Sigmoid colon (tissue), 7 donors: ENCODE measurements at places on chromosomes 5 and 9. TPM values are rescaled to one million over a fixed set of nuclear protein-coding genes. Genes with fewer than 3 reads are reported as not detected.

DNA sequence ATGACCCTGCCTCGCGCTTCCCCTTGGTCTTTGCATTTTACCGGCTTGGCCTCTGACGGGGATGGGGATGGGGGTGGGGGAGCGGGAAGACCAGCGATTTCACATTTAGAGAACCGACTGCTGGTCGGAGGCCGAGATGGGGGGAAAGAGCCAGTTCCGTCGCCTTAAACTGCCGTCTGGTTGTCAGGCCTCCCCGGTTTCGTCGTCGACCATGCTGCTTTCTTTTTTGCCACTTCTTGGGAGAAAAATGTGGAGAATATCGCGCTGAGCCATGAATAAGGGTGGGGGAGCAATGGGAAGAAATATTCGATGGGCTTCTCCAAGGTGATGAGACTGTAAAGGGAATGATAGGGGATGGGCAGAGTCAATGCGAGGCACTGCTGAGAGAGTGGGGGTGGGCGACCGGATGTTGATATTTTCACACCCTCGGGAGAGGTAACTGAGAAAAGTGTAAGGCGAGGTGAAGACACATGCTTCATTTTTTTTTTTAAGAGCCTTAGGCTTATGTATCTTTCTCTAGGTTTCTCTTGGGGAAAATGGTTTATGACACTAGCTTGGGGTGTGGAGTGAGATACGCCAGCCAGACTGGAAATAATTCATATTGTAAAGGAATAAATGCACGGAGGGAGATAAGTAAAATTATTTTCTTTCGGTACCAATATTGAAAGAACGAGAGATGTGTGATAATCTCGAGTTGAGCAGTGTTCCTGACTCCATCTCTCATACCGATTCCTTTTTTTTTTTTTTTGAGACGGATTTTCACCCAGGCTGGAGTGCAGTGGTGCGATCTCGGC lies 1.1 kb downstream of the KIF2A start:
- no peaks in the 10 kb centered on the region for H3K27me3 ChIP-seq
- H3K4me1 ChIP-seq = peaks cover 30% of the 10 kb centered on the region
- H3K4me3 ChIP-seq = peak overlapping the region; percentile 97
- no peak for DNase-seq

- no peaks in the 10 kb centered on the region for H3K4me1 ChIP-seq
- no peaks in the 10 kb centered on the region for H3K27me3 ChIP-seq
- H3K4me3 ChIP-seq = no peak overlapping the region
- no peaks in the 10 kb centered on the region for H3K36me3 ChIP-seq
- DNase-seq = no peak
- H3K27ac ChIP-seq = no peak overlapping the region
These were observed 196.8 kb downstream of the SH3GL2 start for GRCh38 chr9:17775656-17776055.

DNA sequence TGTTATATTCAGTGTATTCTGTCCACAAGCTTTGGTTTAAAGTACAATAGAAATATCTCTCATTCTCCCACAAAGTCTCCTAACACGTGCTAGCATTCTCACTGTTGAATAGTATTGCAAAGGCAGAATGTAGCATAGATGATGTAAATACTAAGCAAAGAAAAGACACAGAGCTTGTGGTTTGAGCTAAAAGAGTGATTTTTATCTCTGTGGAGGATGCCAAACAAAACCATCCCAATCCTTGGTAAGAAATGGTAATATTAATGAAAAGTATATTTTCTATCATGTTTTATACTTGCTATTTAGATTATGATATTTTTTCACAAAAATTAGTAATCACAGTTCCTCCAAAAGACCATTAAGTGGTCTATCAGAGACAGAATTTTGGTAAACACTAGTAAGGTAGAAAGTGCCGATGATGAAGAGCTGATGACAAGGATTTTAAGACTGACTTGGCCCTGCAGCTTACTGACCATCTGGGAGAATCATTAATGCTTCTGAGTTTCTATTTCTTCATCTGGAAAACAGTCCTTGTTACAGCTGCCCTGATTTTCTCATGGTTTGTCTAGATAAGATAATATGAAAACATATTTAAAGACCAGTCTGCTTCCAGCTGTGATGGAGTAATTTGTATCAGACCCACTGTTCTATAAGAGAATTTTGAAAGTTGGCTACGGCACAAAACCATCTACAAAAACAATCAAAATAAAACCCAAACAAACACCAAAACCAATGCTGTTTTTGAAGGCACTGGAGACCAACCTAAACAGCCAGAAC lies 510.2 kb downstream of the SPATA31D1 start:
- no peaks in the 10 kb centered on the region for H3K4me1 ChIP-seq
- no peaks in the 10 kb centered on the region for H3K36me3 ChIP-seq
- no peak overlapping the region for H3K27ac ChIP-seq
- no peak overlapping the region for H3K4me3 ChIP-seq

Gene PIP5K1B
- total RNA-seq = 10.3 TPM

Gene PCDHA11
- total RNA-seq = 0.55 TPM

- H3K36me3 ChIP-seq = no peaks in the 10 kb centered on the region
- H3K27me3 ChIP-seq = no peaks in the 10 kb centered on the region
- H3K27ac ChIP-seq = peak overlapping the region; percentile 68
- peaks cover 68% of the 10 kb centered on the region for H3K4me1 ChIP-seq
- no peak overlapping the region for H3K4me3 ChIP-seq
These were observed 28.4 kb downstream of the PRRC2B start for GRCh38 chr9:131422241-131422792.

Gene SLC12A7
- total RNA-seq = 16.8 TPM

Gene SPINK13
- not detected for total RNA-seq

DNA sequence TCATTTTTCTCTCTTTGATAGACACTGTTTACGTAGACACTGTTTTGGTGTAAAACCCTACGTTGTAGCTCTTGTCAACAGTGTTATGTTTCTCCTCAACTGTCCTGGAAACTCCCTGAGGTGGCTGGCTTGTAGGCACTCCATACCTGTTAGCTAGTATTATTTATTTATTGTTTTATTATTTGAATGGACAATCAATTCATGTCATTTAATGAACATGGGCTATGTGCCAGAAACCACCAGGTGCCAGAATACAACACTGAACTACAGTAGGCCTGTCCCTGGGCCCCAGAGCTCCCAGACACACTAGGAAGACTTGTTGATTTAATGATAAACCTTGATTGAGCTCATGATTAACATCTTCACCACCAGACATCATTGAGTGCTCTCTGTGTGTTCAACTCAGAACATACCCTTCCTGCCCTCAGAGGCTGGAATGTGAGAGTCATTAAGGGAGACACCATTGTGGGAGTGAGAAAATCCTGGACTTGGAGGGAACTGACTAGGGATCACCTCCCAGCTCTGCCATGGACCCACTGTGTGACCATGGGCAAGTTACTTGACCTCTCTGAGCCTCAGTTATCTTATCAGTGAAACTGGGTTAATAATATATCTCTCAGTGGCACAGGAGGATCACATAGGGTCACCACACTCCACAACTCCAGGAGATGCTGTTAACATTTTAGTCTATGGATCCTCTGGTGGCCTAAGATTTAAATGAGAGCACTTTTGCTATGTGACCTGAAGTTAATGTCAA lies 19.2 kb downstream of the IRF1 start:
- H3K4me3 ChIP-seq = no peak overlapping the region
- no peak overlapping the region for H3K27ac ChIP-seq
- H3K36me3 ChIP-seq = no peaks in the 10 kb centered on the region
- peak; percentile 28 for DNase-seq

Gene TSSK1B
- total RNA-seq = not detected

DNA sequence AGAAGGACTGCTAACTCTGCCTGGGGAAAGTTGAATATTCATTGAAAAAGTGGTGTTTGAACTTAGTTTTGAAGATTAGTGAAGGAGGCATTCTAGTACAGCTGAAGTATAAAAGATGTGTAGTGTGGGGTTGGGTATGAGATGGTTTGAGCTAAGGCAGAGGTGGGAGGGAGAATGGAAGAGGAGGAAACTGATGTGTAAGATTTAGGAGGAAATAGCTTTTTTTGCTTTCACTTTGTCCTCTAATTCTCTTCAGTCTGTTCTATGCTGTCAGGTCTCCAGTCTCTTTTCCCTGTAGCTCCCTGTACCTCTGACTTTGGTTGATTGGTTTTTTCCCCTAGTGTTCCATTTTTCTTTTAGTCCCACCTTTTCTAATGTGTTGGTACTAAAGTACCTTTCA lies 9.0 kb downstream of the CREBRF start:
- DNase-seq = no peak
- no peaks in the 10 kb centered on the region for H3K27me3 ChIP-seq
- H3K36me3 ChIP-seq = no peaks in the 10 kb centered on the region
- H3K4me1 ChIP-seq = peaks cover 64% of the 10 kb centered on the region

DNA sequence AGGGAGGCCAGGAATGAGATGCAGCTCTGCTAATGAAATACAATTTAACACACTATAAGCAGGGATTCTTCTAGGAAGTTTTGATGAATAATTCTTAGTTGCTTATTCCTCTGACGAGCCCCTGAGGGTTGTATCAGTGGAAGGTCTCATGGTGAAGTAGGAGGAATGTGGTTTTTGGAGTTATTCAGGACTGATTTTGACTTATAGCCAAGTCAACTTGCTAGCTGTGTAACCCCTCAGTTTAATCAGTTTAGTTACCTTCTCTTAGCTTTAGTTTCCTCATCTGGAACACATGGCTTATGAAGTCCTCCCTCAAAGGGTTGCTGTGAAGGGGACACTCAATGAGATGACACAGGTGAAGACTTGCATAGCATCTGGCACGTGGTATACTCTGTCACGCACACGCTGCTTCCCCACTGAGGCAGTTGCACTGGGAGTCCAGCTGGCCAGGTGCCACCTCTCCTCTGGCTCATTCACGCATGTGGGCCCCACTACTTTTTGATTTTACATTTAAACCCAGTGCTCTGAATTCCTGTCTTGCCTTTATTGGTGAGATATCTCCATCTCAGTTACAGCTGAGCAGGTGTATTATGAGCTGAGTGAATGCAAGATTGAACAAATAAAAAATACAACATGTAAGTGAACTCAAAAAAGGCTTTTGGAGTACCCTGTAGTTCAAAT lies 415.0 kb downstream of the ARHGEF28 start:
- no peaks in the 10 kb centered on the region for H3K27me3 ChIP-seq
- H3K4me3 ChIP-seq = no peak overlapping the region
- no peak for DNase-seq
- H3K4me1 ChIP-seq = peaks cover 6% of the 10 kb centered on the region
- H3K36me3 ChIP-seq = no peaks in the 10 kb centered on the region
- H3K27ac ChIP-seq = no peak overlapping the region

Gene BHMT2
- 37.5 TPM for total RNA-seq

DNA sequence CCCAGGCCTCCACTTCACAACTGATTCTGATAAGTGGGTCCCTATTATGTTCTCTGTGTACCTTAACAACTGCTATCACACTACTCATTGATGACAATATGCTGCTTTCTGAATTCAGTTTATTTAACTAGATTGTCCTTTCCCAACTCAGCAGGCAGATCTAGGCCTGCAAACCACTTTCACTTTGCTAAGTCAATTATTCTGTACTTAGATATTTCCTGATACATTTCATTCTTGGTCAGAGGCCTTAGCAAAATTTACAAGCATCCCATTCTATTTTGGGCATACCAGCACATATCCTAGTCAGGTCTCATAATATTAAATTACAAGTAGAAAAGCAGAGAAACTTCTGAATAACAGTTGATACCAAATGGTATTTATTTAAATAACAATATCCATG lies 235.7 kb upstream of the HAPLN1 start:
- DNase-seq = no peak
- no peaks in the 10 kb centered on the region for H3K36me3 ChIP-seq
- H3K27me3 ChIP-seq = no peaks in the 10 kb centered on the region
- H3K4me3 ChIP-seq = no peak overlapping the region
- H3K4me1 ChIP-seq = no peaks in the 10 kb centered on the region
- H3K27ac ChIP-seq = no peak overlapping the region
